ENCODE measurements at places on chromosomes 1 and 21.

GRCh38 chr1:183238071-183238470, 52.0 kb downstream of the LAMC2 start:
- no peak for DNase-seq

DNA sequence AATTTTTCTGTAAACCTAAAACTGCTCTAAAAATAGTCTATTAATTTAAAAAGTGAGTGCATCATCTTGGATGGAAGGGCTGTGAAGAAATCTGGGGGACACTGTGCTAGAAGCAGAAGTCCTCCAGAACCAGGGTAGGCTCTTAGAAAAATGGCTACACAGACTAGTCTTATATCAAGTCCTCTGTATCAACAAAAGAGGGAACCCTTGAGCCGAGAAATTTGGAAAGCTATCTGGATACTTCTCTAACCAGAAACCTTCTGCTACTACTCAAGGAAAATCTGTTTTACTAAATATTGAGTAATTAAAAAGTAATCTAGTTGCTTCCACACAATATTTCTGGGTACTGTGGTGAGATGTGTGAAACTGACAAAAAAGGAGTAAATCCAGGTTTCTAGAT, 92.1 kb downstream of the WDR3 start:
- no peak for DNase-seq

- DNase-seq = no peak
Measured at GRCh38 chr1:182453631-182454030, 3.7 kb downstream of the RGSL1 start.

GRCh38 chr1:187411118-187411517, 582.4 kb downstream of the PLA2G4A start:
- no peak for DNase-seq

DNA sequence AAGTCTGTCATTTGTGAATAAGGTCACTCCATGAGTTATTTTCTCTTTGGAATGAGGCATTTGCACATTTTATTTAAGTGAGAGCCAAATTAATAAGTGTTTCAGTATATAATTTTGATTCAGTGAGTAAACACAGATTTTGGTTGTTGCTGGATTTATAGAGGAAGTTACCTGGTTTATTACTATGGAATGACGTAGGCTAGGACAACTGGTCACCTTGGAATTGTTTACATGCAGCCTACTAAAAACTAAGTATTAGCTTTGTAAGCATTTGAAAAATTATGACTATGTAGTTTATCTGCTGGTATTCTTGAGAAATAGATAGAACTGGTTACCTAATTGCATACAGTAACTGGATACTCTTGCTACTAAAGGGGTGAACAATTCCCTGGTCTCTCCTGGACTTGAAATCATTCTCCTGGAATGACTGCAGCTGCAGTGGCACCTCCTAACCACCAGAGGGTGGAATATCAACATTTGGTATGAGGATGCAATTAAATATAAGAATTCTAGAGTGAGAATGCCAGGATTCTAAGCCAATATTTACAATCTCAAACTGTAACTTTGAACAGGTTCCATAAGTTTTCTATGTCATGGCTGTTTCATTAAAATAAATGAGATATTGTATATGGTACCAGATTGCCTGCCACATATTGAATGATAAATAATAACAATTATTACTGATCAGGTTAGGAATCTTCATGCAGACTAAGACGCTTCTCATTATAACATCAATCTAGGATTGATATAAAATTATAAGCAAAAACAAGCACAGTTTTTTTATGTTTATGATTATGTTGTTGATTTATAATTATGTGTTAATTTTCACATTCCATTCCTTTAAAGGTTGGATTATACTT, 3.5 kb upstream of the KRTAP27-1 start:
- peak; percentile 3 for DNase-seq

DNA sequence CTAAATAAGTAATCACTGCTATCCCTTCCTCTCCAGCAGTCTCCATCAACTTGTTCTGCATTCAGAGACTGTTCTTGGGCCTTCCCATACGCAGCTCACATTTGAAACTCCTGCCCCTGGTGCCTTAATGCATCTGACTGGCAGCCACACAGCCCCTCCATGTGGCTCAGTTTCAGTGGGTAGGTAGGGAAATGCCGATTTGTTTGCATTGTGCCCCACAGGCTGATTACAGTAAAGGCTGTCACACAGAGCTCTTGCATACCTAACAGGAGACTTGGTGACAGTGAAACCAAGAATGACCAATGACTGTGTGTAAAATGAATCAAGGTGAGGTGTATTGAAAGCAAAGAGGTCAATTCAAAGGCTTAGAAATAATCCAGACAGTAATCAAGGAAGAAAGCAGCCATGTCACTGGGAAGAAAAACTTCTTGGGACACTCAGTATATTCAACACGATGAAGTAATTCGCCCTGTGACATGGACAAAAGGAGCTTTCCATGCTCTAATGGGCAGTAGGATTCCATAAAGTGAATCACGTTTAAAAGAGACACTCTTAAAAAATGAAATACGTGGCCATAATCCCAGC, 12.7 kb upstream of the B3GALNT2 start:
- no peak for DNase-seq

Data from HepG2 (cell line).